ENCODE measurements at places on chromosomes 1 and 21. TPM values are rescaled to one million over a fixed set of nuclear protein-coding genes. Genes with fewer than 3 reads are reported as not detected.
A peak's percentile ranks its signal among the peaks of the same experiment; 100 is the strongest.

Gene KCNJ9
- total RNA-seq: under 0.01 TPM

- no peak for DNase-seq
- no peak overlapping the region for H3K4me3 ChIP-seq
- no peaks in the 10 kb centered on the region for H3K27me3 ChIP-seq
- no peak overlapping the region for H3K27ac ChIP-seq
- H3K36me3 ChIP-seq: no peaks in the 10 kb centered on the region
- H3K4me1 ChIP-seq: no peaks in the 10 kb centered on the region
Measured at GRCh38 chr1:192658255-192658654, 22.3 kb downstream of the RGS13 start.

DNA sequence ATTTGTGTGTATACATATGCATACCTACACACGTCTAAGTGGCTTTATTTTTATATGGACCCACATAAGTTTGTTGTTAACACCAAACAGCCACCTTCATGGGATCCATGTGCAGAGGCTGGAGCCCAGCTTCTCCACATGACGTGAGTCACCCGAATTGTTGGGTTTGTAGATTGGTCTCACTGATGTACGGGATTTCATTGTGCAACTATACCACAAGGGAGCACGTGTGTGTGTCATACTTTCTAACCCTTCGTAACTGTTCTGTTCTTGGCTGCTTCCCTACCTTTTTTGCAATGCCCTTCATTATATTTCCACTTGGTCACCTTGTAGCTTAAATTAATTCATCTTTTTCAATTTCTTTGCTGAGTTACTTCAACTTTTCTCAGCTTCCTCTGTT lies 21.0 kb downstream of the SPRTN start:
- peak; percentile 91 for DNase-seq
- H3K4me3 ChIP-seq: no peak overlapping the region
- H3K4me1 ChIP-seq: peaks cover 2% of the 10 kb centered on the region
- H3K36me3 ChIP-seq: no peaks in the 10 kb centered on the region

- no peak overlapping the region for H3K27ac ChIP-seq
- no peak overlapping the region for H3K4me3 ChIP-seq
- H3K27me3 ChIP-seq: no peaks in the 10 kb centered on the region
- no peaks in the 10 kb centered on the region for H3K4me1 ChIP-seq
Measured at GRCh38 chr1:246785494-246786111, 61.4 kb downstream of the SCCPDH start.

- H3K4me3 ChIP-seq: no peak overlapping the region
- H3K4me1 ChIP-seq: no peaks in the 10 kb centered on the region
- no peak overlapping the region for H3K27ac ChIP-seq
- H3K27me3 ChIP-seq: no peaks in the 10 kb centered on the region
Measured at GRCh38 chr1:231460614-231461013, 38.5 kb upstream of the EGLN1 start.

Measured in fibroblast of lung (primary cell).